Omental fat pad (tissue), 4 donors: ENCODE measurements at places on chromosomes 16 and 17.
A peak's percentile ranks its signal among the peaks of the same experiment; 100 is the strongest.

- no peak for DNase-seq
Observed at GRCh38 chr17:44979426-44979995, 11.4 kb upstream of the C1QL1 start.

DNA sequence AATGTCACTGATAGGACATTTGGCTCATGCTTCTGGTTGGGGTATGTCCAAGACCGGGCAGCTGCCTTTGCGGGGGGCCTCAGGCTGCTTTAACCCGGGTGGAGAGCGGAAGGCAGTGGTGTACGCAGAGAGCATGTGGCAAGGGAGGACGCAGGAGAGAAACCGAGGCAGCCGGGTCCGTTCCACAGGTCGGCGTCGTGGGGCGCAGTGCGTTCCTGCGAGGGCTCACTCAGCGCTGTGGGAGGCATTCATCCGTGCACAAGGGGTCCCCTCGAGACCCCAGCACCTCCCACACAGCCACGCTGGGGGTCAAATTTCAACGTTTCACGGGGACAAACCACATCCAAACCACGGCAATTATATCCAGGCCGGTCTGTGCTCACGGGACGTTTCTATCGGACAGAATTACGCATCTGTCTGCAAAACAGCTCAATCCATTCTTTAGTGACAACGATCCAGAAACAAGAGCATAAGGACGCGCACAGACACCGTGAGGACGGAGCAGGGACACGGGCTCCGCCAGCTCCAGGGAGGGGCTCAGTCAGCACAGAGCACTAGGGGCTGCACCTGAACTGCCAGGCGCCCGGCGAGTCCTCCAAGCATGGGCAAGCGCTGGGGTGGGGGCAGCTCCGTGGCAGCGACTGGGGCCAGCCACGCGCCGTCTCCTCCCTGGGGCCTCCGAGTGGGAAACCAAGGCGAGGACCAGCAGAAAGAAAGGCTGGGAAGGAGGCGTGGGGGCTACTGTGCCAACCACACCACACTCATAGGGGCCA, 108.4 kb upstream of the METRNL start:
- DNase-seq, result no peak

GRCh38 chr17:60138769-60139437, 10.9 kb upstream of the CA4 start:
- DNase-seq, result no peak

DNA sequence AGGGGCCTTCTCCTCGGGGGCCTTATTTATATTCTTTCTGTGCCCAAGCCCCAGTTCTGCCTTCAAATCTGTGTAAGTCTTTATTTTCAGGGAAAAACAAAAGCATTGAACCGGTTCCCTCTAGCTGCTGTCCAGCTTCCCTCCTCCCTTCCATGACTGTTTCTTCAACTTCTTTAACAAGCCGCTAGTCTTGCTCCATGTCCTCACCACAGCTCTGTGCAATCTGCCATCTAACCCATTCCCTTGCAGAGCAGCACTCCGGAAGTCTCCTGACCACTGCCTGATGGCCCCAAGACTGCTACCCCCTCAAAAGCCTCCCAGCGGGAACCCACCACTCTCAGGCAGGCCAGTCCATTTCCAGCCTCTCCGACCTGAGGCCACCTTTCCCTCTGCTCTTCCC, 16.9 kb downstream of the EMC8 start:
- no peak for DNase-seq

DNA sequence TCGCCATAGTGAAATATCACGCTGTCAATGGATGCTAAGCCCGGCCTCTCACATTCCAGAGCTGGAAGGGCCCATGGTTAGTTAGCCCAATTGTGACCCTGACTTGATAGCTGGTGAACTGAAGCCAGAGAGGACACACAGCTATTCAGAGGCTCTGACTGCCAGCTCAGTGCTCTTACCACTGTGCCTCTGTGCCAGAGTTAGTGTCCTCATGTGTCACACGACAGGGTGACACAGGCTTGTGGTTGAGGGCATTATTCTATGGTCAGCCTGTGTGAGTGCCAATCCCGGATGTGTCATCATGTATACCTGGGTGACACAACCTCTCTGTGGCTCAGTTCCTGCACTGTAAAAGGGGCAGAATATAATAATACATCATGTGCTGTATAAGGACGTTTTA, 2.5 kb upstream of the MT1X start:
- no peak for DNase-seq

- no peak for DNase-seq
Observed at GRCh38 chr16:73434621-73435020, 386.7 kb upstream of the ZFHX3 start.

DNA sequence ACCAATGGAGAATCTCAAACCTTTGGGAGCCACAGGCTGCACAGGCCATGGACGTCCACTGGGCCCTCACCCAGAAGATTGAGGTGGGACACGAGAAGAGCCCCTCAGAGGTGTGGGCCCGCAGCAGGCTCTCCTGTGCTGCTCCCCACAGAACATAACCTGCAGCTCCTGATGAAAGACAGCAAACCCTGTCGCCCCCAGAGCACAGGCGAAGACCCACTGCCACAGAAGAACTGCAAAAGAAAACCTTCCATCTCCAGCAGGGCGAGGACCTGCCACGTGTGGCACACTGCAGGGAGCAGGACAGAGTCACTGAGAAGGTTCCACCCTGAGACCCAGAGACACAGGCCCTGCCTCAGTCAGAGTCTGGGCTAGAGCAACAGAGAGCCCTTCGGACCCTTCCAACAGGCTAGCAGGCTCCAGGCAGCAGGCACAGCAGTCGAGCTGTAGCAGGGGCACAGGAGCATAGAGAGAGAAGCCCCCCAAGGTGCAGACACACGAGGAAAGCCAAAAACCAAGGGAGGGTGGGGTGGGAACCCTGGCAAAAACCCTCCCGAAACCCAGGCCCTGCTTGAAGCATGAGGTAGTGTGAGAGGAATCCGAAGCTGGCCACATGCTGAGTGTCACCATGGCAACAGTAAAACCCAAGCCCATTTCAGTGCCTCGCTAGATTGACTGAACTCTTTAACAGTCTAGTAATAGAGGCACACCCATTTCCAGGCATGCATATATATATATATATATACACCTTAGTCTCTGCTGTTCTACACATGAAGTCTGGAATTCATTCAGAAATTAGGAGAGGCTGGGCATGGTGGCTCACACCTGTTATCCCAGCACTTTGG, 60.0 kb upstream of the CHMP6 start:
- DNase-seq, result no peak

DNA sequence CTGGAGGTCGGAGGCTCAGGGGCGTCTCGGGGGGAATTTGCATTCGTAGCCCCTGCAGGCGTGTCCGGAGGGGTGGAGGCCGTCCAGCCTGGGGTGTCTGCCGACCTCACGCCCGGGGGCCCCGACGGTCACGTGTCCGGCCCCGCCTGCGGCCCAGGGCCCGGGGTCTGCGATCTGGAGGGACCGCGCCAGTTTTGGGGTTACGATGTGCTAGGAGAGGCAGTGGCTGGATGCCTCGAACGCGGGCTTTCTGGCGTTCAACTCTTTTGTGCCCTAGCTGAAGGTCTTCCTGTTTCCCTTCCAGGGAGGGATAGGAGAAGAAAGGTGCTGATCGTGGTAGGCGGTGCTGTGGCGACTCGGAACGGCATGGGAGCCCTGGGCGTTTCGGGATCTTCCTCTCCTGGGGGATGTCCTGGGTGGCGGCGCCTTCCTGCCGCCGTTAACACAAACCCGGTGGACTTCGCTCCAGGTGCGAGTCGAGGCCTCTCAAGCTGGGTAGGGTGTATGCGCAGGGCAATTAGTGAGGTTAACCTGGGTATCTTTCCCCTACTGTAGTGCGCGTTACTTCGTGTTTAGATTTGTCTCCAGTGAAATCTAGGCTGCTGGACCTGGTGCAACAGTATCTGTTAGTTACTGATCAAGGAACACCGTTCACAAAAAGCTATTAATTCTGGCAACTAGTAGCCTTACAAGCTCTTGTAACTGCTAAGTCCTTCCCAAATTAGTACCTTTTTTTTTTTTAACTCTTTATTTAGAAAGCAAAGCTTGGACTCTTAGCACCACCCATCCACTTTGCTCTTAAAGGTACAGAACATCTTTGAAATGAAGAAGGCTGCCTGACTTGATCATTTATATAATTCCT, 1.3 kb downstream of the AKAP1 start:
- DNase-seq, result no peak

DNA sequence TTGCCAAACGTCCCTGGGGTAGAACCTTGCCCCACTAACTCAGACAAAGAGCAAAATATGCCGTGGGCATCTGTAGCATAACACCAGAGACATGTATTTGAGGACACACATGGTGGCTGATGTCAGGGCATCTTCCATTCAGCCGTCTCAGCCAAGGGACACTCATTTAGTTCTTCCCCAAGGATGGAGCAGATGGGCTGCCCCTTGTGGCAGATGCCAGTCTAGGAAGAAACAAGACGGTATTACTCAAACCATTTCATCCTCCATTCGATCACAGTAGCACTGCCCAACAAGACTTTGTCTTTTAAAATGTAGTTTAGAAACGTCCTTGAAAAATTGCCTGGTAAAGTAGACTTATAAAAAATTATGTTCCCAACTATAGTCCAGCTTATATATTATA, 937.6 kb upstream of the EEF2KMT start:
- no peak for DNase-seq

- DNase-seq, result no peak
Observed at GRCh38 chr16:82263521-82264143, 93.6 kb upstream of the MPHOSPH6 start.

DNA sequence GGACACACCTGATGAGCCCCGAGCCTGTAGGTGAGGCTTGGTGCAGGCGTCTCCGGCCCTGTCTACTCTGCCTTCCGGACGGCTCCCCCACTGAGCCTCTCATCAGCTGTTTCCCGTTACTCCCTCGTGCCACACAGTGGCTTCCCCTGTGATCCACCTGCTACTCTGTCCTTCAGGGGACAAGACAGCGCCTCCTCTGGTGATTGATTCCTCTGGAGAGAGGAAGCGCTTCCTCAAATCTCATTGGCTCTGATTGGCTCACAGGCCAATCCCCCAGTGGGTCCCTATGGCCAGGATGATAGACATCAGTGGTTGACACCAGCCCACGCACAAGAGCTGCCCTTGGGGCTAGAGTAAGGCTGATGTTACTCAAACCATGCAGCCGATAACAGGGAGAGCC, 24.0 kb downstream of the RNF213 start:
- DNase-seq, result no peak

- no peak for DNase-seq
Observed at GRCh38 chr17:48578616-48579470, 693 bp upstream of the HOXB4 start.

GRCh38 chr16:21338537-21339268, 60.6 kb upstream of the CRYM start:
- no peak for DNase-seq

DNA sequence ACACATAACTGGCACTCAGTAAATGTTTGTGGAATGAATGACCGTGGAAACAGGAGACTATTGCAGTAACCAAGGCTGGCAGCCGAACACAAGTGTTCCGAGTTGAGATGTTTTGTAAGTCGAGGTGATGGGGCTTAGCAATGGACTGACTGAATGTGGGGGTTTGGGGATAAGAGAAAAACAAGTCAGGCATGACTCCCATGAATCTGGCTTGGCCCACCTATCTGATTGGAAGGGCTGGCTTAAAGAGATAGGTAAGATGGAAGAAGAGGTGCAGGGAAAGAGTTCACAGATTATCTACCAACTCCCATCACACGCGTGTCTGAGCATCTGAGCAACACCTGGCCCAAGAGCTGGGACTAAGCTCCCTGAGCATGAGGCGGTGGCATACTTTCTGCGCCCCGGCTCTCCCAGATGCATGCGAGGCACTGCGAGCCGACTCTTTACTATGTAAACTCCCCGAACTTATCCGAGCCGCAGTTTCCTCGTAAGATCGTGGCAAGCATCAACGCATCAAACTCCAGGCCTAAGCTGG, 539 bp downstream of the IFT20 start:
- DNase-seq, result no peak

DNA sequence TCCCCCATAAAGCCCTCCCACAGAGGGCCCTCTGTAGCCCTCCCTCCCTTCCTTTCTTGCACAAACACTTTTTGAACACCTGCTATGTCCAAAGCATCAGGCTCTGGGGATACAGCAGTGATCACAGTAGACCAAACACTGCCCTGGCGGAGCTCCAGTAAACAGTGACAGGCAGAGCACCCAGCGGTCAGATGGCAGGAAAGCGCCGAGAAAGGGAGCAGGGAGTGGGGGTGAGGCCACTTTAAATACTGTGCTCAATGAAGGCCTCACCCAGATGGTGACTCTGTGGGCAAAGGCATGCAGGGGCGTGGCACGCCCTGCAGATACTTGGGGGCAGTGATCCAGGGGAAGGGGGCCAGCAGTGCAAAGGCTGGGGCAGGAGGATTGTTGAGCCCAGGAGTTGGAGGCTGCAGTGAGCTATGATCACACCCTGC, 7.6 kb downstream of the PRR29 start:
- no peak for DNase-seq

GRCh38 chr17:28313841-28314240, 5.2 kb upstream of the TMEM97 start:
- no peak for DNase-seq

DNA sequence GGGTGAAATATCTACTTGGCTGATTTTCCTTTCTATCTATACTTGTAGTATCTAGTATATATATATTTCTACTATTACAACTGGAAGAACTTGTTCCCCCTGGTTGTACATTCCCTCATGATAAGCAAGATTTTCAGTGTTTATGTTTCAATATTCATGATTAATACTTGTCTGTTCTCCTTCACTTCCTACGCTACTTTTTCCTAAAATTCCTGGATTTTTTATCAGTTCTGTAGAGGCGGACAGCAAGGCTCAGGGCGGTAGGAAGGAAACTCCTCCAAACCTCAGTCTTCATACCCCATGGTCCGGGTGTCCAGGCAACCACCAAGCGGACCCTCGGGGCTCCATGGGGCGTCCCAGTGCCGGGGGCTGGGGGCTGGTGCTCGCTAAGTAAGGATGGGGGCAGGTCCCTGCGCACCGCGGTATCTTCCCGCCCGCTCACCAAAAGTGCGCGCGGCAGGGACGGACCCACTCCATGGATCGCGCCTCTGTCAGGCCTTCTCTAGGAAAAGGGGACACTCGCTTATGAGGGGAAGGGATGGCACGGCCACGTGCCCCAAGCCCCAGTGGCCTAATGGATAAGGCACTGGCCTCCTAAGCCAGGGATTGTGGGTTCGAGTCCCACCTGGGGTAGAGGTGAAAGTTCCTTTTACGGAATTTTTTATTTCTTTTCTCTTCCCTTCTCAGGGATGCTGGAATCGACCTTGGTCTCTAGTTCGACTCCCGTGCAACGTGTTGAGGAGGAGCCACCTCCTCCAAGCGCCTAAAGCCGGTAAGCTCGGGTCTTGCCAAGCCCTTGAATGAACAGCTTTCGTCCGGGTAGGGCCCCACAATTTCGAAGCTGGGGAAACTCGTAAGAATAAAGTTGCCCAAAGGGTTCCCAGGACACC, 13.2 kb downstream of the ATP5PD start:
- DNase-seq, result peak; percentile 88

DNA sequence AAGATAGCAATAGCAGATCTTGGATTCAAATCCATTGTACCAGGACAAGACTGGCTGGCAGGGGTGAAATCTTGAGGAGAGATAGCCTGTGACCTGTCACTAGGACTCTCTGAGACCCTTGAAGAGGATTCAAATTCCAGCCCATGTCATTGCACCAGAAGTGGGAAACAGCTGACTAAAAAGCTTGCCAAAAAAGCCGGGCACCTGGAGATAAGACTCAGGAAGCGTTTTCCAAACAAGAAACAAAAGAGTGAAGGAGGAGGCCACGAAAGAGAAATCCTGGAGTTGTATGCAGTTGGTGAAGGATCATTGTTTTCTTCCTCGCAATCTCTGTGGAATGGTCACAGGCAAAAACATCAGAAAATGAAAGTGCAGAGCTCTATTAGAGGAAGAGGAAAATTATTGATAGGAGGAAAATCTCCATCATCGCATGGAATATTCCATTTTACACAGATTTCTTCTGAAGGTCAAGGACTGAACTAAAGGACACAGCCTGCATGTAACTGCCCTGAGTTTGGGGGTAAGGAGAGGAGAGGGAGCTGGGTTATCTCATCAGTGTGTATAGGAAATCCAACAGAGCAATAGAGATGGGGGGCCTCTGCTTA, 9.0 kb upstream of the WSB1 start:
- DNase-seq, result no peak
